ENCODE measurements at places on chromosomes 5 and 9.

DNA sequence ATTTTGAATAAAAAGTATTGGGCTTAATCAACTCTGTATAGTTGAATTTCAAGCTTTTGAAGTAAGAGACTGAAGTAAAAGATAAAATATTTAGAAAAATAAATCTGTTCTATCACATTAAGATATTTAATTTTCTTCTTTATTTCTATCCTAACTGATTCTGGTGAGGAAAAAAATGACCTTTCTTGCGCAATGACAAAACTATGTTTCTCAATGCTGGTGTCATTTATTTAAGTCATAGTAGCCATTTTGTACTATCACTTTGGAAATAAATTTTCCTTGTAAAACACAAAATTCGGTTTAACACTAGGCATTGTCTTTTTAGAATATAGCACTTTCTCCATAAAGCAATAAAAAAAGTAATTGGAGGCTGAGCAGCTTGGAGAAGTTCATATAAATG, 728.0 kb downstream of the CDH9 start:
- DNase-seq, result no peak

GRCh38 chr9:70753311-70753710, 338.9 kb upstream of the KLF9 start:
- DNase-seq, result no peak

GRCh38 chr9:110938242-110938641, 100.0 kb downstream of the LPAR1 start:
- DNase-seq, result no peak

DNA sequence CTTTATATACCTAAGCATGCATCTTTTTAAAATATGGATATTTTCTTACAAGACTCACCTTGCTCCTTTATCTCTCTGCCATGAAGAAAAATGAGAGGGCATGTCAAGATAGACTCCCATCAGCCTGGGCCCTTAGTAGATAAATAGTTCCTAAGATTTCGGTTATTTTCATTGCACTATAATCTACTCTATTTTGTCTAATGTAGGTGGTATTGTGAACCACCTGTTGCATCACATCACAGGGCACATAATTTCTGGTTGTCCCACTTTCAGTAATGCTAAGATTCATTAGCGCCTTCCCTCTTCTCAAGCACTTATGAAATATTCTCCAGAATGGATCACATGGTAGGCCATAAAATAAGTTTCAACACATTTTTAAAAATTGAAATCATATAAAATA, 202.5 kb upstream of the ADRA1B start:
- no peak for DNase-seq

DNA sequence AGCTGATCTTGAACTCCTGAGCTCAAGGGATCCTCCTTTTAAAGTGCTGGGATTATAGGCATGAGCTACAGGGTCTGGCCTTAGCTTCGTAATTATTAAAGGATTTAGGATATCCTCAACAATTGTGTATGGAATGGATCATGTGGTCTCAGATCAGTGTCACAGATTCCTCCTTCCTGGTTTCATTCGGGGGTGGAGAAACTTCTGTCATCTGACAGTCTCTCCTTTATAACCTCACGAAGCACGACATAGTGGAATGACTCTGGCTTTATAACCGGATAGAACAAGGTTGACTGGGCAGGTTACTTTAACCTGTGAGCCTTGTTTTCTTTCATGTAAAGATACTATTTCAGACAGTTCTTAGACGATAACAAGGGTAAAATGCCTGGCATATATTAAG, 4.4 kb upstream of the GNG10 start:
- DNase-seq, result no peak

DNA sequence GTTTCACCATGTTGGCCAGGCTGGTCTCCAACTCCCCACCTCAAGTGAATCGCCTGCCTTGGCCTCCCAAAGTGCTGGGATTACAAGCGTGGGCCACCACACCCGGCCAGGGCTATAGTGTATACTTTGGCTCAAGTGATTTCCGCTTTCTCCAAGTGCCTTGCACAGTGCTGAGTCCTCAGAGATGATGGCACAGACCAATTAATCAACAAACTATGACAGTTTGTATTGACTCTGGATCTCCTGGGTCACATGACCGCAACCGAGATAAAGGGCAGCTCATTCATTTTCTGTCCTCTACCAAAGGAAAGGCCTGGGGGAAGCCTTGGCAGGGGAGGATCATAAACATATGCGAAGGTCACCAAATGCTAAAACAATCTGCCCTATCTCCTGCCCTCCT, 11.4 kb upstream of the LARP1 start:
- no peak for DNase-seq

GRCh38 chr9:104984121-104984520, 56.2 kb upstream of the ABCA1 start:
- no peak for DNase-seq

Data from stimulated activated CD4-positive, alpha-beta T cell treated with anti-CD3 and anti-CD28 coated beads, Interleukin-1b, Interleukin-23, amount 100 ng/mL, for 1 hour (primary cell).